Activated CD4-positive, alpha-beta T cell treated with anti-CD3 and anti-CD28 coated beads, Interleukin-2, amount 10 ng/mL, durations not matched to agents 7 days and 5 days (primary cell): ENCODE measurements at places on chromosomes 16 and 17. TPM values are rescaled to one million over a fixed set of nuclear protein-coding genes. Genes with fewer than 3 reads are reported as not detected.

- H3K4me1 ChIP-seq = no peaks in the 10 kb centered on the region
- H3K4me3 ChIP-seq = no peak overlapping the region
- H3K36me3 ChIP-seq = peaks cover 2% of the 10 kb centered on the region
- no peak overlapping the region for H3K27ac ChIP-seq
- peaks cover 9% of the 10 kb centered on the region for H3K27me3 ChIP-seq
These were observed 11.5 kb downstream of the FAAP100 start for GRCh38 chr17:81540676-81541027.

DNA sequence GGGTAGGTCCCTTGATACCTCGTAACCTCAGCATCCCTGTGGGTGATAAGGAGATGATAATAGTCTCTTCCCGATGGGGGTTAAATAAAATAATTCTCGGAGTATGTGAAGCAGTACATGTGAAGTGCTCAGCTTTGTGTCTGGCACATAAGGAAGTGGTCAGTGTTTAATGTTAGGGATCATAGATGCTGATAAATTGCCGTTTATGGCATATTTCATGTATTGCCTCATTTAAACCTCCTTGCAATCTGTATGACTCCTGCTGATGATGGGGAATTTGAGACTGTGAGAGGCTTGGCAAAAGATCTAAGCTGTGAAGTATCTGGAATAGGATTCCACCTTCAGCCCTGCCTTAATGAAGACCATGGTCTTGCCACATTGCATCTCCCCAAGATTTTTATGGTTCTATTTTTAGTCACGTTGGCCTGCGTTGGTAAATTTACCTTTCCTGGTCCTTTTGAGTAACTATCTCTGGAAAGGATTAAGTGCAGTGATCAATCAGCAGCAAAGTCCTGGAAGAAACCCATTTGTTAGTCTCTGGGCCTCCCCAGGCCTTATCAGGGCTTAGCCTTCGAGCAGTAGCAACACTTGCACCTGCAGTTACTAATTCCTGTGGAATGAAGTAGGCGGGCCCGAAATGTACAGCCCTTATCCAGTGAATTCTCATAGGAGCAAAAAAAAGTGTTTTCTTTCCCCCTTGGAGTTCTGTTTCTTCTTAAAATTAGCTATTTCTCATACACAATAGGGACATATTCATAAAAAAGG lies 144.9 kb downstream of the WWOX start:
- H3K27me3 ChIP-seq = no peaks in the 10 kb centered on the region
- no peak overlapping the region for H3K4me3 ChIP-seq
- H3K27ac ChIP-seq = no peak overlapping the region
- no peaks in the 10 kb centered on the region for H3K36me3 ChIP-seq
- no peaks in the 10 kb centered on the region for H3K4me1 ChIP-seq
- no peak for DNase-seq

GRCh38 chr17:79048826-79049755 lies 25.1 kb downstream of the C1QTNF1 start:
- H3K4me1 ChIP-seq = no peaks in the 10 kb centered on the region
- peaks cover 9% of the 10 kb centered on the region for H3K27me3 ChIP-seq
- no peak for DNase-seq
- no peak overlapping the region for H3K4me3 ChIP-seq

GRCh38 chr16:82231008-82231787 lies 61.2 kb upstream of the MPHOSPH6 start:
- H3K4me1 ChIP-seq = no peaks in the 10 kb centered on the region
- no peak for DNase-seq
- H3K36me3 ChIP-seq = no peaks in the 10 kb centered on the region
- no peak overlapping the region for H3K27ac ChIP-seq
- no peak overlapping the region for H3K4me3 ChIP-seq

The GNGT2 gene
- 15.0 TPM for total RNA-seq
